ENCODE measurements at places on chromosomes 6 and 20.
A peak's percentile ranks its signal among the peaks of the same experiment; 100 is the strongest.

DNA sequence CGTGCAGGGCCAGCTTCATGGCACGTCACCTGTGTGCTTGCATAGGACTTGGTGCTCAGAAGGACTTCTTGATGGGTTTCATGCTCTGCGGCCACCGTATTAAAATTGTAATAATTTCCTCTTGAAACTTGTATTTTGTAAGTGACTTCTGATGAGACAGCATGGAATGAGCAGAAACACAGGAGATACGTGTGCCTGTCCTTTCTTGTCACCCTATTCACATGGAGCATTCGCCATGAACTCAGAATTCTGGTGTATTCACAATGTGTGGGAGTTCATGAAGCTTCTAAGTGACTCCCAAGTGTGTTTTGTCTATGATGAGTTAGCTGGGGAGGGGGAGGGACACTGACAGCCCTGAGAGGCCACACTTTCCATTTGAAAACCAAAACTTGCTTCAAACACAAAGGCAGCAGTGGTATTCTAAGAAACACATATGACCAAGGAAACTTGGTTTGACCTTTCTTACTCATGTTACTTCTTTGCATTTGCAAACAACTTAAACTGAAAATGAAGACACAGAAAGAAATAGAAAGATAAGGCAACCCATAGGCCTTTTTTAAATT, 92.1 kb upstream of the NEDD9 start:
- peak; percentile 55 for DNase-seq

- DNase-seq: no peak
These were observed 4.4 kb upstream of the CST3 start for GRCh38 chr20:23641936-23642751.

- DNase-seq: no peak
These were observed 70.0 kb upstream of the ZNF133 start for GRCh38 chr20:18218280-18218679.

DNA sequence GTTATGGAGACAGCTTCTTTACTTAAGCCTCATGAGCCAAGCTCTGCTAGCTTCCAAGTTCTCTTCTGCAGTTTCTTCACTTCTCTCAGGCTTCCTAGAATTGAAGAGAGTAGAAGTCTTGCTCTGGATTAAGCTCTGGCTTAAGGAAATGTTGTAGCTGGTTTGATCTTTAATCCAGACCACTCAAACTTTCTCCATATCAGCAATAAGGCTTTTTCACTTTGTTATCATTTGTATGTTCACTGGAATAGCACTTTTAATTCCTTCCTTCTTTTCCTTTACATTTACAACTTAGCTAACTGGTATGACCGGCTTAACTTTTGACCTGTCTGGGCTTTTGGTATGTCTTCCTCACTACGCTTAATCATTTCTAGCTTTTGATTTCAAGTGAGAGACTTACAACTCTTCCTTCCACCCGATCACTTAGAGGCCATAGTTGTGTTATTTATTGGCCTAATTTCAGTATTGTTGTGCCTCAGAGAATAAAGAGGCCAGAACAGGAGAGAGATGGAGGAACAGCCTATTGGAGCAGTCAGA, 236.6 kb upstream of the BMP2 start:
- DNase-seq: no peak

- DNase-seq: peak; percentile 41
These were observed 874.2 kb downstream of the TFAP2A start for GRCh38 chr6:9540534-9541126.

- no peak for DNase-seq
These were observed 14.8 kb downstream of the DCBLD1 start for GRCh38 chr6:117497237-117497636.

- no peak for DNase-seq
These were observed 663.3 kb upstream of the PTCHD4 start for GRCh38 chr6:48774276-48774675.

DNA sequence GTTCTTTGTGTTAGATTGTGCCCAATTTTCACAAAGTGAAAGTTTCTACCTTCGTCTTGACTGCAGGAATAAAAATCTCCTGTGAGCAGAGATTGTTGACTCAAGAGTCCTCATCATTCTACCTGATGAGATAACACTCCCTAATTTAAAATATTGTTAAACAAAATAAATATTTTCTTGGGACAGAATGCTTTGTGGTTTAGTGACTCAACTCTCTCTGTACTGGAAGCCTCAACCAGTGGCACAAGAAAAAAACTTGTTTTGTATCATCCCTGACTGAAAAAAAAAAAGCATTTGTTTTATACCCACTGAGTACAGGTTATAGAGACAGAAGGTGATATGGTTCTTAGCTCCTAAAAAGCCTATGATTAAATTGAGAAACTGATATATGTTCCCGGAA, 78.9 kb downstream of the CRYBG1 start:
- no peak for DNase-seq

DNA sequence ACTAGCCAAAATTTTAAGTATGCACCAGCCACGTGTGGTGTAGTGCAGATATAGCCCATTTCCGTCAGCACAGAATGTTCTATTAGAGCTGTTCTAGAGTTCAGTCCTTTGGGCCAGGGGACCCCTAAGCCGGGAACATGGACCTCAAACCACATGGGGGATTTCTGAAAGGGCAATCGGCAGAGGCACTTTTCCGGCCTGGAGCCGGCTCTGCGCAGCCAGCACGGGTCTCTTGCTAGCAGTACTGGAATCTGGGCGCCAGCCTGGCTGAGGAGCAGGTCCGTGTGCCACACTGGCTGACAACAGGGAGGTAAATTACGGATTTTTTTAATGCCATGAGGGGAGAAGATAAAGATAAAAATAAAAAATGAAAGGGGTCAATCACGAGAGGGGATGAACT, 120.5 kb downstream of the SULF2 start:
- DNase-seq: no peak

GRCh38 chr6:79898076-79898475, 49.3 kb downstream of the ELOVL4 start:
- DNase-seq: no peak

- no peak for DNase-seq
These were observed 17.8 kb upstream of the BTN1A1 start for GRCh38 chr6:26482338-26482737.

DNA sequence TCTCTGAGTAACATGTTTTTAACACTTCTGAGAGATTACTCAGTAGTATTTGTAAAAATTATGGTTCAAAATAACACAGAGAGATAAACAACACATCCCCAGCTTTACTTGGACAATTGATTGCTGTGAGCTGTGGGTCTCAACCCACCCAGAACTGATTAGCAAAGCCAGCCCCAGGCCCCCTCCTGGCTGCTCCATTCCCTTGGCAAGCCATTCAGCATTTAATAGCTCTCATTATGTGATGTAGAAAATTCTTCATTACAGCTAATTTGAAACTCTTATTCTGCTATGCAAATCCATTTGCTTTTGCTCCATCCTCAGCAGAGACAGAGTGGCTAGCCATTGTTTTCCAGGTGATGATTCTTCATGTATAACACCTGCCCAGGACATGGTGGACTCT, 16.6 kb upstream of the SIRT5 start:
- DNase-seq: no peak

GRCh38 chr6:125639466-125640020, 109.9 kb upstream of the HEY2 start:
- DNase-seq: no peak

DNA sequence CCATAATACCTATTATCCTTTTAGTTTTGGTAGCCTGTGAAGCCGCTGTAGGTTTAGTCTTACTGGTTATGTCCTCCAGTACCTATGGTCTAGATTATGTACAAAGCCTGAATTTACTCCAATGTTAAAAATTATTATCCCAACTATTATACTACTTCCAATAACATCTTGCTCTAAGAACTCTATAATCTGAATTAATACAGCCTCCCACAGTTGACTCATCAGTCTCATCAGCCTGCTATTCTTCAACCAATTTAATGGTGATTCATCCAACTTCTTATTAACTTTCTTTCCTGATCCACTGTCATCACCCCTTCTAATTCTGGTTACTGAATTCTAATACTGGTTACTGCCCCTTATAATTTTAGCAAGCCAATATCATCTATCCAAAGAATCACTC, 370.3 kb upstream of the OPRM1 start:
- DNase-seq: no peak

GRCh38 chr6:5667737-5668136, 339.0 kb downstream of the NRN1 start:
- no peak for DNase-seq

GRCh38 chr6:7151381-7151780, 43.6 kb downstream of the RREB1 start:
- DNase-seq: no peak

DNA sequence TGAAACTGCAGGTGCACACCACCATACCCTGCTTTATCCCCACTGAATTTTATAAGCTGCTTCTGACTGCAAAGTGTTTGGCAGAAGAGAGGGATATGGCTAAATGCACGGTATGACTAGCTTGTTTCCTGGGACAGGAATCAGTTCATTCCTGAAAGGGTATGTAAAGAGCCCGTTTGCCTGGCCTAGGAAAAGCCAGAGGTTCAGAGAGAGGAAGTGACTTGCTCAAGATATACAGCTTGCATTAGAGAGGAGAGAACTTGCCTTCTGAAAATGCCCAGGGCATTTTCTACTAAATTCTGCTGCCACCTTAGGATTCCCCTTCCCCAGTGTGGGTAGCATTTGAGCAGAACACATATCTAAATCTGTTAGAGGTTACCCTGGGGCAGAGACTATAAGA, 683 bp upstream of the GCNT2 start:
- no peak for DNase-seq

GRCh38 chr6:131270534-131270933, 135.3 kb downstream of the AKAP7 start:
- DNase-seq: no peak

- no peak for DNase-seq
These were observed 326.7 kb upstream of the CNR1 start for GRCh38 chr6:88492824-88493223.

DNA sequence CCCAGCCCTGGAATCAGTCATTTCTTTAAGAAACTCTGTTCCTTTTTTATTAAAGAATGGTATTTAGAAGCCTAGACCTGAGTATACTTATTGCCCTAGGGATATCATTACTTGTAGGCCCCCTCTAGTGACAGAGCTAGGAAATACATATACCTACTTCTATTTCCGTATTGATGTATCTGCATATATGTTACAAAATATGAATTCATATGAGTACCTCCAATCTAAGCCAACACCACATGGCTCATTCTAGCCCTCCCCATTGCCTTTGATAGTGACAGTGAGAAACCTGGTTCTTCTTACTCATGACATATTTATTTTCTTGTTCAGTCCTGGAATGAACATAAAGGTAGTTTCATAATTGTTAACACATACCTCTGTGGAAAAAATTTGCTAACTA, 137.2 kb downstream of the FARS2 start:
- DNase-seq: peak; percentile 26

DNA sequence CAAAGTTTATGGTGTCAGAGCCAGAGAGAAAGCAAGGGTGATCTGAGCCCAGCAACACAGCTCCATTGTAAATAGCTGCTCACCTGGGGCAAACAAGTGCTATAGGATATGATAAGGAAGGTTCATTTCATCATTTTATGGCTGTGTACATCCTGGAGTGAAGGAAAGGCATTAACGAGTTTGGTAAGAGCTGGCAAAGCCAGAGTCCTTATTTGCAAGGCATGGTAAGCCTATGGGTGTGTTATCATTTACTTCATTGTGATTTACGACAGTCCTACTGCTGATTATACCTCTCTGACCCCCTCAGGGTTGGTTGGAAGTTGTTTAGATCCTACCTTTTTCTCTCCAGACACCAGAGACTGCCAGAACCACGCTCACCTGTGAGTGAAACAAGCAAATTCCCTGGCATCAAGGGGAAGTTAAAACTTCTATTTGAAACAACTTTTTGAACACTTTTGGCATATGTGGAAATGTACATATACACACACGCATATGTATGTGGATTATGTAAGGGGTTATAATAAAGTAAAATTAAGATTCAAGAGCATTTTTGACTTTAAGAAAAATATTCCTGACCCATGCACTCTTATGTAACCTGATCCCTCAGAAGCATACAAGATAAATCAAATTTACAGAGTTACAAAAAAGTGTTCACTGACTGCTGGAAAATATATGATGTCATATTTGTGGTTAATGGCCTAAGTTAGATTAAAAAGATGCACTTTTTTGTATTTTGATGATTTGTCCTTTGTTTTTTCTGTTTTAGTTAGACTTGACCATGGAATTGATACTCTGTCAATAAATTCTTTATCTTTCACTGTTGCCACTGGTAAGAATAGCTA, 40.4 kb upstream of the EDN1 start:
- DNase-seq: no peak

GRCh38 chr20:61306937-61307475, 54.9 kb downstream of the CDH4 start:
- DNase-seq: no peak

DNA sequence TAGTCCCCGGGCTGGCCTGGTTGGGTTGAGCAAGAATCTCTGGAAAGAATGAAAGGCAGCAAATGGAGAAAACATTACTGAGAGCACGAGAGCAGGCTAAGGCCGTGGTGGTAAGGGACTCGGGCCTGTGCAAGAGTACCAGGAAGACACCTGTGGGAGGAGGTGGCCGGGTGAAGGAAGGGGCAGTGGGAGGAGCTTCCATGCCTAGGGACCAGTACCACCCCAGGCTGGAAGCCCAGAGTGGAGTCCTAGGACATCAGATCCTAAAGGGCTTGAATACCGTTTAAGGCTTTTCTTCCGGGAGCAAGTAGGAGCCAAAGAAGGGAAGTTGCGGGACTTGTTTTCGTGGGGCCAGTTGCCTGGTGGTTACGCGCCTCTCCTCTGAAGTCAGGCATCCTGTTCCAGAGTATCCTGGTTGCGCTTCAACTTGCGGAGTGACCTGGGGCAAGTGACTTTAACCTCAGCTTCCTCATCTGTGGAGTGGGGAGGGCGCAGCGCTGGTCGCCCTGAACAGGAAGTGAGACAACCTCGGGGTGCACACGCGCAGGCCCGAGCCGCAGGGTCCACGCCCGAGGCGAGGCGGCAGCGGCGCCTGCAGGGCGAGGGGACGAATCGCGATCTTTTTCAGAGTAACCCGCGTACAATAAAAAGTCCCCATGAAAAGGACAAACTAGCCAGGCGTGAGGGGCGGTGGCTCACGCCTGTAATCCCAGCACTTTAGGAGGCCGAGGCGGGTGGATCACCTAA, 1.1 kb upstream of the TPD52L2 start:
- peak; percentile 94 for DNase-seq

DNA sequence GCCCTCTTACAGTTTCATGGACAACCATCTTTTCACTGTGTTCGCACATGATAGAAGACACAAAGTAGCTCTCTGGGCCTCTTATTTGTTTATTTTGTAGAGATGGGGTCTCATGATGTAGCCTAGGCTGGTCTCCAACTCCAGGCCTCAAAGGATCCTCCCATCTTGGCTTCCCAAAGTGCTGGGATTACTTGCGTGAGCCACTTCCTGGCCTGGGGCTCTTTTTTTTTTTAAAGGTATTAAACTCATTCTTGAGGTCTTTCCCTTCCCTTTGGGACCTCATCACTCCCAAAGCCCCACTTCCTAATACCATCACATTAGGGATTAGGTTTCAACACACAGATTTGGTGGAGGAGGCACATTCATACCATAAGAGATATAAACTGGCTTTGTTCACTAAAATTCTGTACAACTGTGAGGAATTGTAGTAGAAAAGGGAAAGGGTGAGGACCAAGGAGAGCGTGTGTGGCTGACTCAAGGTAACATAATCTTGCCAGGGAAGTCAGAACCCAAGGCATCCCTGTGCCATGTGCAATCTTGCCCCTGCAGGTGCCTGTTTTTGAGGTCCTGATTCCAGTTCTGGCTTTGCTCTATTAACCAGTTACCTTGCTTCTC, 45.5 kb downstream of the EIF2S2 start:
- no peak for DNase-seq

- no peak for DNase-seq
These were observed 98.1 kb upstream of the COL21A1 start for GRCh38 chr6:56345376-56345995.

- DNase-seq: no peak
These were observed 1418.5 kb downstream of the KHDRBS2 start for GRCh38 chr6:60867548-60867947.
